RWPE1 (cell line): ENCODE measurements at places on chromosomes 11 and 22.

DNA sequence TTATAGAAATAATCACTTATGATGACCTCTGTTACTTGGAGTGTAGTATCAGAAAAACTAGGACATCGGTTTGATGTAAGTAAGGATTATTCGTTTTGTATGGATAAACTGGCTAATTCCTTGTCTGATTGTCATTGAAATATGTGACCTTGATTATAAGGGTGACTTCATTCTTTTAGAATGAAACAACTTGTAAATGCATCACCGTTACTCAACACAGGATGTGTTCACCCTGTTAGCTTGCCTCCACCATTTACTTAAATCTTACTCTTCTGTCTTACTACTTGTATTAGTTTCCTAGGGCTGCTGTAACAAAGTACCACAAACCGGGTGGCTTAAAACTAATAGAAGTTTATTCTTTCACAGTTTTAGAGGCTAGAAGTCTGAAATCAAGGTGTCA lies 7.9 kb downstream of the SFI1 start:
- no peak for DNase-seq

DNA sequence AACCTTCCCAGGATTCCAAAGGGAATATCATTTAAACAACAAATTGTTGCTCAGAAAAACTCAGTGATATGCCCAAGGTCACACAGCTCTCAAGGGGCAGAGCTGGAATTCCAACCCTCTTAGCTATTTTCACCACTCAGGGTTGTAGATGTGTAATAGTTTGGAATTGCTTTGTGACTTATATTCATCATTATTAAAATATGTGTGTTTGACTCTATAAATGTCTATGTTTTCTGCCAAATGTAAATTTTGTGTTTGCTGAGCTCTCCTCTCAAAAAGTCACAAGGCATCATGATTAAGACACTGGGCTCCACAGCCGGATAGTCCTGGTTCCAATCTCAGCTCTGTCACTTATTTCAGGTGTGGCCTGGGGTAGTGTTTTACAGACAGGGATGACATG lies 407.3 kb downstream of the TMEM135 start:
- no peak for DNase-seq

DNA sequence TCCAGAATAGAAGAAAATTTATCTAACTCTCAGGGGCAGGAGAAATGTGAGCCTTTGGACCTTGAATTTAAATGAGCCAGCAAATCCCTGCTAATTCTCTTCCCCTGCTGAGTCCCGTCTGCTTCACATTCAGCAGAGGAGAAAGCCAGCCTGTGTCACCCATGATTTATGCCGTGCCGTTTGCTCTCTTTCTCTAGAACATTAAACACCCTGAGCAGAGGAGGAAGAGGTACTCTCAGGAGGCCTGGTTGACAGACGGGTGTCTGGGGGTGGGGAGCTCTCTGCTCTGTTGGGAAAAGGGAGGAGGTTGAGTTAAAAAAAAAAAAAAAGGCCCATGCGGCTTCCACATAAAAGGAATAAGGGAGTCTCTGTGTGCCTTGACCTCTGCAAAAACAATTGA lies 11.3 kb upstream of the MTMR3 start:
- no peak for DNase-seq

GRCh38 chr11:76627606-76628005 lies 42.9 kb downstream of the LRRC32 start:
- DNase-seq = no peak

- DNase-seq = no peak
Measured at GRCh38 chr11:75169101-75169885, 18.4 kb downstream of the SLCO2B1 start.

DNA sequence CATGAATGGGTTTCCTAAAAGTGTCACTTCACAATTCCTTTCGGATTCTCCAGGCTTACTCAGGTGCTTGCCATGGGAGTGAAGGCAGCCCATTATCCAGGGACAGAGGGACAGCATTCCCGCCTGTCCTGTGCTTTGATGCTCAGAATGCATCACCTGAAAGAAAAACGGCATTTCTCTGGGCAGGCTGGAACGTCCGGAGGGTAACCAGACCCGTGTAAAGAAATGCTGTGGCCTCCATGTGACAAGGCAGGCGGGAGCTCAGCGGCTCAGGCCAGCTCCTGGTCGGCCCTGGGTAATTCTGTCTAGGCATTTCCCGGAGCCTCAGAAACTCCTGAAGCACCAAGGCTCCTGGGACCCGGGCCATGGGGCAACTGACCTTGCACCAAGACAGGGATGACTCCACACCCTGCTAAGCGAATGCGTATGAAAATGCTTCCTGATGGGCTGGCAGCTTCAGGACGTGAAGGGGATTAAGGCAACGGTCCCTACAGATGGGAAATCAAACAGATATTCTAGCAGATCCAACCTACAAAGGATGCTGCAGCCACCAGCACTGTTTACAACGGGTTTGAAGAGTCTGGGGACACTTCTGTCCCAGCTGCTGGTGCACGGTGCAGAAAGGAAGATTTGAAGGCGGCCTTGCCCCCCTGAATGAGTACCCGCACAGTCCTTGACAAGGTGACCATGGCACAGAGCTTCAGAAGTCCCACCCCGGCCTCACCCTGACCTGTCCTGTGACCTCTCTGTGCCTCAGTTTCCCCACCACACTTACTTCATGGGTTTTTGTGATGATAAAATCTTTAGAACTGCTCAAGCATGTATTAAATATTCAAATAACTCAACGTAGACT lies 13.6 kb upstream of the FGF3 start:
- no peak for DNase-seq

DNA sequence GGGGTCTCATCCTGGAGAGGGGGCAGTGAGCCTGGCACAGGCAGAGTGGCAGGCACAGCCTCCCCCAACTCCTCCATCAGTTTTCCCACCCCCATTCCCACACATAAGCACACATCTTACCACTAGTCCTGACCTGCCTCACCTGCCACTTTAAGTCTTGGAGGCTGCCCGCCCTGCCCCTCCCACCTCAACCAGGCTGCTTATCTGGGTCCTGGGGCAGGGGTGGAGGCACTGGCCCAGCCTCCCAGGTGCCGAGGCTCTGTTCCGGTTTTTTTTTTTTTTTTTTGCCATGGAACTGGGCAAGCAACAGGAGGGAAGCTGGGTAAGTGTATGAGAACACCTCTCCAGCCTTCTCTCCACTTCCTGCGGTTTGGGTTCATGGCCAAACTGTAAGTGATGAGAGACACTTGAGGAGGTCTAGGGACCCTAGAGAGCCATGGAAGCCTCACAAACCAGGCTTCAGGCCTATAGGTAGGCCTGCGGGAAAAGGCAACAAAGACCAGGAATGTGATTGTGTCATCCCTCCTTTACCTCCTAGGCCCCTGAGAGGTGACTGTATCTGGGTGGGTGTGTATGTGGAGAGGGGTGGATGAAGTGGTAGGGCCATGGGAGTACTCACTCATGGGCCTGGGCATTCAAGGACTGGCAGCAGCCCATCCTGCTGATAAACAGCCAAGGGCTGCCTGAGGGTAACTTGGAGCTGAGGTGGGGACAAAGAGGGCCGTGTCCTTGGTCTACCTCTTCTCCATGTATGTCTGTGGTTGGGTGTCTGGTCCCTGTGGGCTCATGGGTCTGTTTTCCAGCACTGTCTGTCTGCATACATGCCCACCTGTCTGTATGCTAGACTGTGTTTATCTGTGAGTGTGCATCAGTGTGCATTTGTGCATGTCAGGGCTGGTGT lies 22.6 kb downstream of the PHLDB1 start:
- DNase-seq = peak; percentile 37

DNA sequence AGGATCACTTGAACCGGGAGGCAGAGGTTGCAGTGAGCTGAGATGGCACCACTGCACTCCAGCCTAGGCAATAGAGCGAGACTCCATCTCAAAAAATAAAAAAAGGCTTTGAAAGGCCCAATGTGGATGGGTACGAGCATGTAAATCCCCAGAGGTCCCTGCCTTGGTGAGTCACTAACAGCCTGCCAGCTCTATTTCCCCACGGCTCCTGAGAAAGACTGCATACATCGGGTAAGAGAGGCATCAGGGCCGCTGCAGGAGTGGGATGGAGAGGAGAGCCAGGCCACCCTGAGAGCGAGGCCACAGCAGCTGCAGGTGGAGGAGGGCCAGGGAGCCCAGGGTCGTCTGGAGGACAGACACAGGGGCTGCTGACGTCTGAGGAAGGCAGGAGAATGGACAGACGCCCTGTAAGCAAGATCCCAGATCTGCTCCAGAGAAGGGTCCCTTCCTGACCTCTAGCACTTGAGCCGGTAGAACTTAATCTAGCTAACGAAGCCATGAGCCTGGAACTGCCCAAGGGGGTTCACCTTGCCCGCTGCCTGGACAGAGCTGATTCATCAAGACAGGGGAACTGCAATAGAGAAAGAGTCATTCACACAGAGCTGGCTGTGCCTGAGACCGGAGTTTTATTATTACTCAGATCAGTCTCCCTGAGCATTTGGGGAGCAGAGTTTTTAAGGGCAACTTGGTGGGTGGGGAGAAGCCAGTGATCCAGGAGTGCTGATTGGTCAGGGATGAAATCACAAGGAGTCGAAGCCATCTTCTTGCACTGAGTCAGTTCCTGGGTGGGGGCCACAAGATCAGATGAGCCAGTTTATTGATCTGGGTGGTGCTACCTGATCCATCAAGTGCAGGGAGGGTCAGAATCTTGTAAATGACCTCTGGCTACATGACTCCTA lies 5.1 kb upstream of the KRTAP5-9 start:
- no peak for DNase-seq

DNA sequence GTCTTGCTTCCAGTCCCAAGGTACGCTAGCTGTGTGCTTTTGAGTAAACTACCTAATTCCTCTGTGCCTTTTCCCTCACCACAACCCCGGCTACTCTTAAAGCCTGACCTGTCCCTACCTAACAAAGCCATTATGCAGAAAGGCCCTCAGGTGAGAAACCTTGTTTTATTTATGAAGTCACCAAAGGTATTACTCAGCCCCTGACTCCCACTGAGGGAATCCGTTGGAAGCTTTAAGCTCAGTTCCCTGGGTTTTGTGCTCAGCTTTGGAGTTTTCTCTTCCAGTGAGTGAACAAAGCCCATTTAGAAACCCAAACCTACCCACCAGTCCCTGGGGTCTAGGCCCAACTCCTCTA lies 90.9 kb downstream of the APIP start:
- no peak for DNase-seq

GRCh38 chr11:43879789-43880639 lies 617 bp upstream of the ALKBH3 start:
- no peak for DNase-seq

DNA sequence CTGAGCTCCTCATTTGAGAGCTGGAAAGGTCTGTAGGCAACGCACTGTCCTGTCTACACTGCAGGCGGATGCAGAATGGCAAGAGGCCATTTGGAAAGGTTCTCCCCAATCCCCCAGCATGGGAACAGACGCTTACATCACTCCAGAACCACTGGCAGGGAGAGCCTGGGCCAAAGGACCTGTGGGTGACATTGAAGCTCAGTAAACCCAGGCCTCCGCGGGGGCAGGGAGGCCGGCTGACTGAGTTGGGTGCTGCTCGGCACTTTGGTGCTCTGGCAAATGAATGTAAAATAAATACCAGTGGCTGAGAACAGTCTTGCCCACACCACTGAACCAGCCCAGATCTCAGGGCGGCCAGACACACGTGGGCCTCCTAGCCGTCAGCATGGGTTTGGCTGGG lies 22.4 kb downstream of the TOM1 start:
- no peak for DNase-seq

- DNase-seq = no peak
Measured at GRCh38 chr11:17986711-17987220, 26.1 kb downstream of the SERGEF start.

GRCh38 chr11:94275961-94276360 lies 28.4 kb upstream of the IZUMO1R start:
- DNase-seq = no peak

- peak; percentile 16 for DNase-seq
Measured at GRCh38 chr22:28600546-28601143, 79.0 kb downstream of the TTC28 start.

- no peak for DNase-seq
Measured at GRCh38 chr22:23387827-23388516, 192.1 kb downstream of the IGLL1 start.

DNA sequence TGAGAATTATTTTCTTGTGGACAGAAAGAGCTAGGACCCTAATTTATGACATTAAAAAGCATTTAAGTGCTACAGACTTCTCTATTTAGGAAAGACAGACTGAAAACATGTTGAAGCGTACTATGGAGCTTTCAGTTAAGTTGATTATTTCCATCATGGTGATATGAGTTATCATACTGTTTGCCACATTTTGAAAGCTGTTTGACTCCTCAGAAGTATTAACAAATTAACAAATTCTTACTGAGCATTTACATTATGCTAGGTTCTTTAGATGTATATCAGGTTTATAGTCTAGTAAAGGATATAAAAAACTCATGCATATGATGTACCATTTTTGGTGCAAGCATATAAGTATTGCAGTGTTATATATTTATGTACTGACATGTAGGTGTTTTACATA lies 50.1 kb downstream of the ARHGEF12 start:
- DNase-seq = no peak

DNA sequence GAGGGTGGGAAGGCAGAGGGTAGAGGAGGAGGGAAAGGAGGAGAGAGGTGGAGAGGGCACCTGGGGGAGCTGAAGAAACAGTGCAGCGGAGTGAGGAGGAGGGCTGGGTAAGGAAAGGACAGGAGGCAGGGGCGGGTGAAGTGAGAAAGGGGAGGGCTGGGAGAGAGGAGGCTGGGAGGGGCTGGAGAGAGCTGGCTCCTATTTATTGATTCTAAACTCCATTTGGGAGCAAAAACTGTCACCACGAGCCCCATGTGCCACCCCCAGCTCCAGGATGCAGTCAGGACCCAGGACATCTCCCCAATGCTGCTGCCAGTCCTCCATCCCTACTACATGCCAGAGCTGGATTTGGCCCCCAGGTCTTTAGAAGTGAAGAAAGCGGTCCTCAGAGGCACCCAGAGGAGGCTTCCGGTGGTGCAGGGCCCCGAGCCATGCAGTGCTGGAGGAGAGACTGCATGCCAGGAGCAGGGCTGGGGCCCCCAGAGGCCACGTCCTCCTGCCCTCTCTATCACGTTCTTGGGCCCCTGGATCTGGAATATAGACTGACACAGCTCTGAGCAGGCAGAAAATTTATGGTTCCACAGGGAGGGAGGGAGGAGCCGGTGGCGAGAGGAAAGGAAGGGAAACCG lies 53.7 kb downstream of the SLC22A12 start:
- DNase-seq = no peak

DNA sequence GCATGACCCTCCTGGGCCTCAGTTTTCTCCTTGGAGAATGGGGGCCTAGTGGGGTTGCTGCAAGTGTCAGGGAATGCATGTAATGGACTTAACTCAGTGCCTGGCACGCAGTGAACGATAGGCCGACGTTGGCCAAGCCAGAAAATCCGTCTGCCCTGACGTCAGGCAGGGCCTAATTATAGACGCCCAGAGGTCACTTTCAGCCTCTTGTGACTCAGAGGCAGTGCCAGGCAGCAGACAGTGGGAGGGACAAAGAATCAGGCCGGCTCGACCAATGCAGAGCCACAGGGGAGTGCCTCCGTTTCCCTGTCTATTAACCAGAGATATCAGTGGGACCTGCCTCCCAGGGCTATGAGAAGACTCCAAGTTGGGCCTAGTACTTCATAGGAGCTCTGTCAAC lies 115.0 kb downstream of the MN1 start:
- DNase-seq = peak; percentile 20
